Neural progenitor cell (in vitro differentiated cells): ENCODE measurements at places on chromosomes 6 and 20.

DNA sequence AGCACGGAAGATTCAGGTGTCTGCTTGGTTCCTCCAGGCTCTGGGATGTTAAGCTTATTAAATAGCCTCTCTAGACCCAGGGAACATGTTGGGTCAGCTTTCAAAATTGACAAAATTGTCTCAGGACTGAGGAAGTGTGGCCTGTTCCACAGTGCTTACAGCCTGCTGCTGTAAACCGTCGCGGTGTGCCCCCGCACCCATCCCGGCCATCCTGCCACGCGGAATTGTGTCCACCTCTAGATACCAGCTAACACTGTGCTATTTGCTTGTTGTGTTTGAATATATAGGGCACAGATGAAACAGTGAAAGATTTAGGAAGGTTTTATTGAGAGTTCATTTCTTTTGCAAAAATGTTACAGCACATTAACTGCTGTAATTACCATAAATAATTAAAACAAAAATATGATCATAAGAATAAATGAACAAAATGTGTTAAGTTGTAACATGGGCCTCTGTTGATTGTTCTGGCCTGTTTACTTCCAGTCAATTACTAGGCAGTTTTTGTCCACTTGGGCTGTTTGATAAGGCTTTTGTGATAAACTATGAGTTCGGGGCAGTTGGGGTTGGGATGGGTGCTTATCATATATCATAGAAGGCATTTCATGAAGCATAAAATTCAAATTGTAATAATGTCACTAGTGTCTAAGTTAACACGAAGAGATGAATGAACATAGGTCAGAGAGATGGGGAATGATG is 77.4 kb downstream of the ARID1B start:
- peaks cover 22% of the 10 kb centered on the region for H3K4me1 ChIP-seq
- DNase-seq = no peak
- no peaks in the 10 kb centered on the region for H3K36me3 ChIP-seq
- H3K4me3 ChIP-seq = no peak overlapping the region

DNA sequence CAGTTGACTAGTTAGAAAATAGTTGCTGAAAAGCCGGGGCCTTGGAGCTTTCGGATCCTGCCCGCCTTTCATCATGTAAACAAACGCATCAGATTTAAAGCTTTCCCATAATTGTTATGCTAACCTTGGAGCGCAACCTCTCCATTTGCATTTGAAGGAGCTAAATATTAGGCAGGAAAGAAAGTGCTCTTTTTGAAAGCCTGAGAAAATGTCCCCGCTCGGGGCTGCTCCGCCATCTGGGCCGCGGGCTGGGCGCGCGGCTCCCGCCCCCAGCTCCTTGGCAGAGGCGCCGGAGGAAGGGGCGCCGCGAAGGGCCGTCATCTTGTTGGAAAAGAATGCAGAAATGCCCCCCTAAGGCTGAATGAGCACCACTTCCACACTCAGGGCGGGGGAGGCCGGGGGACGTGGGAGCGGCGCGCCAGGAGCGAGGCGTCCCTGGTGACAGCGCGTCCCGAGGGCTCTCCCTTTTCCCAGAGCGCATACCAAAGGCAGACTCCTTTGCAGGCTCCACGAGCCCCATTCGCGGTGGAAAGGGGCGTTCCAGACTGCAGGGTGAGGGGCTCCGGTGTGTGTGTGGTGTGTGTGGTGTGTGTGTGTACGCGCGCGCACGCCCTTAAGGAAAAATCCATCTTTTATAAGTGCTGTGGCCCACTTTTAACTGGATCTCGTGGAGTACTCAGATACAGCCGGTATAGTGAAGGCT is 145.6 kb upstream of the ID4 start:
- no peaks in the 10 kb centered on the region for H3K36me3 ChIP-seq
- DNase-seq = peak; percentile 83
- H3K4me3 ChIP-seq = peak overlapping the region; percentile 47
- H3K4me1 ChIP-seq = peaks cover 19% of the 10 kb centered on the region
- H3K27ac ChIP-seq = peak overlapping the region; percentile 14

- H3K36me3 ChIP-seq = no peaks in the 10 kb centered on the region
- peaks cover 21% of the 10 kb centered on the region for H3K4me1 ChIP-seq
- H3K4me3 ChIP-seq = peak overlapping the region; percentile 72
- H3K27me3 ChIP-seq = peaks cover 88% of the 10 kb centered on the region
Observed at GRCh38 chr20:31968291-31969126, 558 bp downstream of the XKR7 start.

GRCh38 chr20:17871886-17872285 is 96.7 kb downstream of the SNX5 start:
- no peak for DNase-seq
- peaks cover 12% of the 10 kb centered on the region for H3K4me1 ChIP-seq
- no peak overlapping the region for H3K27ac ChIP-seq
- H3K36me3 ChIP-seq = no peaks in the 10 kb centered on the region
- no peak overlapping the region for H3K4me3 ChIP-seq

GRCh38 chr6:41039060-41039998 is at the start of gene UNC5CL:
TSS of gene UNC5CL (minus strand) at chr6:41039221. CDS start at chr6:41035074, 4,147 bp downstream.
- H3K4me1 ChIP-seq = peaks cover 4% of the 10 kb centered on the region
- DNase-seq = peak; percentile 63
- no peak within 1 kb of the TSS for H3K4me3 ChIP-seq
- H3K36me3 ChIP-seq = no peaks in the 10 kb centered on the region
- H3K27ac ChIP-seq = no peak within 1 kb of the TSS

- no peaks in the 10 kb centered on the region for H3K4me1 ChIP-seq
- DNase-seq = no peak
- H3K27me3 ChIP-seq = no peaks in the 10 kb centered on the region
- H3K4me3 ChIP-seq = no peak overlapping the region
- no peaks in the 10 kb centered on the region for H3K36me3 ChIP-seq
Observed at GRCh38 chr20:9286501-9287461, 217.9 kb downstream of the PLCB4 start.

- H3K27ac ChIP-seq = no peak overlapping the region
- H3K4me3 ChIP-seq = no peak overlapping the region
- no peaks in the 10 kb centered on the region for H3K4me1 ChIP-seq
- no peaks in the 10 kb centered on the region for H3K36me3 ChIP-seq
- DNase-seq = no peak
- no peaks in the 10 kb centered on the region for H3K27me3 ChIP-seq
Observed at GRCh38 chr20:40233406-40233805, 455.6 kb downstream of the MAFB start.

GRCh38 chr6:111764238-111765175 is 108.7 kb downstream of the FYN start:
- no peak overlapping the region for H3K4me3 ChIP-seq
- DNase-seq = peak; percentile 56
- H3K27ac ChIP-seq = peak overlapping the region; percentile 68
- no peaks in the 10 kb centered on the region for H3K27me3 ChIP-seq
- peaks cover 40% of the 10 kb centered on the region for H3K4me1 ChIP-seq

DNA sequence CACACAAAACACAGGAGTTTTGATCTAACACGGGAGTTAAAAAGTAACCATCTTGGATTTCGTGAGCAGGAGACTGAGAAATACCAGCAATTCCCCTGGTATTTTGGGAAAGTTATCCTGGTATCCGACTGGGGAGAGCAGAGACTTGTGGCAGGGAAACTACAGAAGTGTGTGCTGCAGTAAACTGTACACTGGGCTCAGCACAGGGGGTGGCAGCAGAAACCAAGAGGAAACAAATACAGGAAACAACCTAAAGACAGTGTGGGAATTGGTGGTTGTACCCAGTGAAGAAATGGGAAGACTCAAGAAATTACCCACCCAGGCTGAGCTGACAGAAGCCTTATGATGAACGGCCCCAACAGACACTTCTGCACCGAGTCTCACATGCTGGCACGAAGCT is 109.8 kb downstream of the CHD6 start:
- H3K4me1 ChIP-seq = no peaks in the 10 kb centered on the region
- no peaks in the 10 kb centered on the region for H3K36me3 ChIP-seq
- H3K4me3 ChIP-seq = no peak overlapping the region
- H3K27me3 ChIP-seq = no peaks in the 10 kb centered on the region
- H3K27ac ChIP-seq = no peak overlapping the region

GRCh38 chr6:91476000-91476399 is 889.1 kb upstream of the MAP3K7 start:
- no peaks in the 10 kb centered on the region for H3K27me3 ChIP-seq
- no peaks in the 10 kb centered on the region for H3K36me3 ChIP-seq
- peaks cover 4% of the 10 kb centered on the region for H3K4me1 ChIP-seq
- no peak overlapping the region for H3K27ac ChIP-seq
- no peak overlapping the region for H3K4me3 ChIP-seq
- no peak for DNase-seq
